Forelimb muscle (tissue), 1 donor: ENCODE measurements at places on chromosomes 5 and 9.

GRCh38 chr9:99807956-99808355, 13.7 kb upstream of the NR4A3 start:
- DNase-seq: no peak

- DNase-seq: no peak
Observed at GRCh38 chr5:21263361-21263760, 1275.4 kb upstream of the CDH18 start.

- no peak for DNase-seq
Observed at GRCh38 chr9:121699571-121700164, 48.2 kb downstream of the DAB2IP start.

GRCh38 chr5:176787676-176788075, 22.7 kb upstream of the UNC5A start:
- no peak for DNase-seq

- DNase-seq: no peak
Observed at GRCh38 chr9:6562201-6562600, 83.3 kb downstream of the GLDC start.

GRCh38 chr5:140312067-140312790, 9.3 kb upstream of the PFDN1 start:
- no peak for DNase-seq

DNA sequence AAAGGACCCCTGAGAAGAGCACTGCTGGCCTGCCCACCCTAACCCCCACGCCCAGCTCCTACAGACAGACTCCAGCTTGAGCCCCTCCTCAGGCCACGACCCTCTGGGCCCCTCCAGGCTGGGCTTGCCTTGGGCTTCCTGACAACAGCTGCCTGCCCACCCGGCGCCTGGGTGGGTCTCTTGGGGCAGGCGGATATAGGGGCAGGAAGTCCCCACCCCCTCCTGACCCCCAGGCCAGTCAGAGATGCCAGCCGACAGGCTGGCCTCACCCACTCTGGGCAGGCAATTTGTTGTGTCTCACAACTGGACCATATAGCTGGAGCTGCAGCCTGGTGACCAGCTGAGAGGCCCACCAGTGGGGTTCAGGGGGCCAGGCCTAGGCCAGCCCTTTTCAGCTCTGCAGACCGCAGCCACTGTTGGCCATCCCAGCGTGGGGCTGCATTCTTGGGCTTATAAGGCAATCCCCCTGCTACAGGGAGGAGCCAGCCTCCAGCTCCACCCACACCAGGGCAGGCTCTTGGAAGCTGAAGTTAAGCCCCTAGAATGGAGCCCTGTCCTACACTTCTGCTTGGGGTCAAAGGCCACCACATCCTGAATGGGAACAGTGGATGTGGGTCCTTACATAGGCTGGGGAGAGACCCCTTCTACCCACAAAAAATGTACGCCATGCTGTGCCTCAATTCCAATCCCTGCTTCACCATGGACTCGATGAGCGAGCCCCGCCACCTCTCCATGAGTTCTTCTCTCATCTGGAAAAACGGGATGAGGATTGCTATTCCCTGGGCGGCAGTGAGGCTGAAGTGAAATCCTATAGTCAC, 2.0 kb downstream of the PDLIM7 start:
- no peak for DNase-seq

- DNase-seq: no peak
Observed at GRCh38 chr5:125189531-125189941, 443.1 kb upstream of the ZNF608 start.

DNA sequence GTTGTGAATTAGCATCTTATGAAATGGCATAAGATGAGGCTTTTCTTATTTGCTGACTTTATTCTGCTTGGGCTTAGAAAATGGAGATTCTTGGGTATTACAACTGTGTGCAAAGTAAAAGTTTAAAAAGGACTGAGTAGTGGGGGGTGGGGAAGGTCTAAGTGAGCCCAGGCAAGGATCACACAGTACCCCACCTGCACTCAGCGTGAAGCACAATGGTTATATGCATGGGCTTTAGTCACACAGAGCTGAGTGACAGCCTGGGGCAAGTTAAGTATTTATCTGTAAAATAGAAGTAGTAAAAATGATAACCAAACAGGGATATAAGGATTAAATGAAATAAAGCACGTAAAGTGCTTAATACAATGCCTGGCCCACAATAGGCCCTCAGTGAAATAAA, 247.4 kb downstream of the FAM114A2 start:
- DNase-seq: no peak
